ENCODE measurements at places on chromosomes 16 and 17. TPM values are rescaled to one million over a fixed set of nuclear protein-coding genes. Genes with fewer than 3 reads are reported as not detected.

The CNGB1 gene
- total RNA-seq: not detected

The TP53TG3 gene
- not detected for total RNA-seq

The TRPV3 gene
- total RNA-seq: 0.56 TPM

The NUPR1 gene
- not detected for total RNA-seq

The ELMO3 gene
- 2.3 TPM for total RNA-seq

The KRTAP1-5 gene
- total RNA-seq: not detected

The TP53TG3C gene
- not detected for total RNA-seq

The TUBB3 gene
- total RNA-seq: 0.88 TPM

The ABCC6 gene
- total RNA-seq: not detected

- no peaks in the 10 kb centered on the region for H3K27me3 ChIP-seq
- H3K4me1 ChIP-seq: no peaks in the 10 kb centered on the region
- H3K36me3 ChIP-seq: no peaks in the 10 kb centered on the region
- H3K27ac ChIP-seq: no peak overlapping the region
- DNase-seq: no peak
These were observed 18.4 kb downstream of the GLP2R start for GRCh38 chr17:9844153-9844552.

GRCh38 chr17:78318407-78318806 is 41.5 kb downstream of the SOCS3 start:
- H3K27ac ChIP-seq: no peak overlapping the region
- no peak overlapping the region for H3K4me3 ChIP-seq
- H3K4me1 ChIP-seq: peaks cover 53% of the 10 kb centered on the region
- H3K27me3 ChIP-seq: no peaks in the 10 kb centered on the region

DNA sequence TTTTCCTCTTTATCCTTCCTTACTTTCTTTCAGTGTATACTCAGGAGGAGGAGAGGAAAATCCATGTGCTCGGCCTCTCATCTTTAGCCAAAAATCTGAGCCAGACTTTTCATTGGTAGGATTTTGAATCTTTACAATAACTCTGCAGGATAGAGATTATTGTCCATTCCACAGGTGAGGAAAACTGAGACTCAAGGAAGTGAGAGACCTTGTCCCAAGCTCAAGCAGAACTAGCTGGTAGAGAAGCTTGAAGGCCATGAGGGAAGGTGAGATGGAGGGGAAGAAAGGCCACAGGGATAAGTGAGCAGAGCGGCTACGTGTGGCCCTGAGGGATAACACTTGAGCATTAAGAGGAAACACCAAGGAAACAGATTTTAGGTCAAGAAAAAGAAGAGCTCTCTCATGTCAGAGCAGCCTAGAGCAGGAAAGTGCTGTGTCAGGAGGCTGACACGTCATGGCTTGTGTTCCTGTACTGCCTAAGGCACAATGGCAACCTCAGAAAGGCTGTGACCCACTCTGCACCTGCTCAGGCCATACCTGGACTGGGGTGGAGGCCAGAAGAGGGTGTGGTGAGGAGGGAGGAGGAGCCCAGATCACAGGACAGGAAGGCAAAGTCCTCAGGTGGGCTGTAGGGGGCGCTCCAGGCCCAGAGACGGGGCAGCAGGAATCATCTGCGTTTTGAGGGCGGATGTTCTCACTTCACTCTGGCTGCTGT is 11.9 kb downstream of the MT4 start:
- no peaks in the 10 kb centered on the region for H3K27me3 ChIP-seq
- DNase-seq: peak; percentile 91
- H3K4me1 ChIP-seq: peaks cover 8% of the 10 kb centered on the region
- no peaks in the 10 kb centered on the region for H3K36me3 ChIP-seq
- no peak overlapping the region for H3K4me3 ChIP-seq
- no peak overlapping the region for H3K27ac ChIP-seq

- peaks cover 9% of the 10 kb centered on the region for H3K36me3 ChIP-seq
- H3K27me3 ChIP-seq: no peaks in the 10 kb centered on the region
- H3K4me1 ChIP-seq: peaks cover 42% of the 10 kb centered on the region
- no peak overlapping the region for H3K4me3 ChIP-seq
These were observed 6.7 kb downstream of the TSPOAP1 start for GRCh38 chr17:58321571-58322525.

DNA sequence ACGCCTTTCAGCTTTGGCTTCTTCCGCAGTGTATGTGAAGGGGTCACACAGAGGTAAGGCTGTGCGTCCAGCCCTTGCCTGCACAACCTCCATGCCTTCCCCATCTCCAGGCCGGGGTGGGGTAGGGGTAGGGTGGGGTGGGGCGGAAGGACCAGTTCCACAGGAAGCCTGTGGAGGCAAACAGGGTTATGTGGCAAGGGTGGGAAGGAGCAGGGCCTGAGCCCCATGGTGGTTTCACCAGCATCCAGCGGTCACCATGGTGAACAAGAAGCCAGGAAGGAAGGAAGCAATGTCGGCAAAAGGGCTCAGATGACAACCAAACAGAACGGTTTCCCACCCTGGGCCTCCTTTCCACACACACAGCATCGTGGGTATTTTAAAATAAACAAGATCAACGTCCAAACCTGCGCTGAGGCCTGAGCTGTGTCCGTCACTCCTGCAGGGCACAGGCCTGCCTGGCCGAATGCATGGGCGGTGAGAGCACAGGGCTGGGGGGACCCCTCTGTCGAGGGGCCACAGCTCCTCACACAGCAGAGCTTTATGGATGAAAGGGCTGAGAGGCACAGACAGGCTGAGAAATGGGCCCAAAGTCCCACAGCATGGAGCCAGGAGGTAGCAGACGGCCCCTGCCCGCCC is 80.5 kb downstream of the ZNF778 start:
- no peak overlapping the region for H3K27ac ChIP-seq
- no peak for DNase-seq
- H3K4me1 ChIP-seq: peaks cover 75% of the 10 kb centered on the region
- no peaks in the 10 kb centered on the region for H3K27me3 ChIP-seq

DNA sequence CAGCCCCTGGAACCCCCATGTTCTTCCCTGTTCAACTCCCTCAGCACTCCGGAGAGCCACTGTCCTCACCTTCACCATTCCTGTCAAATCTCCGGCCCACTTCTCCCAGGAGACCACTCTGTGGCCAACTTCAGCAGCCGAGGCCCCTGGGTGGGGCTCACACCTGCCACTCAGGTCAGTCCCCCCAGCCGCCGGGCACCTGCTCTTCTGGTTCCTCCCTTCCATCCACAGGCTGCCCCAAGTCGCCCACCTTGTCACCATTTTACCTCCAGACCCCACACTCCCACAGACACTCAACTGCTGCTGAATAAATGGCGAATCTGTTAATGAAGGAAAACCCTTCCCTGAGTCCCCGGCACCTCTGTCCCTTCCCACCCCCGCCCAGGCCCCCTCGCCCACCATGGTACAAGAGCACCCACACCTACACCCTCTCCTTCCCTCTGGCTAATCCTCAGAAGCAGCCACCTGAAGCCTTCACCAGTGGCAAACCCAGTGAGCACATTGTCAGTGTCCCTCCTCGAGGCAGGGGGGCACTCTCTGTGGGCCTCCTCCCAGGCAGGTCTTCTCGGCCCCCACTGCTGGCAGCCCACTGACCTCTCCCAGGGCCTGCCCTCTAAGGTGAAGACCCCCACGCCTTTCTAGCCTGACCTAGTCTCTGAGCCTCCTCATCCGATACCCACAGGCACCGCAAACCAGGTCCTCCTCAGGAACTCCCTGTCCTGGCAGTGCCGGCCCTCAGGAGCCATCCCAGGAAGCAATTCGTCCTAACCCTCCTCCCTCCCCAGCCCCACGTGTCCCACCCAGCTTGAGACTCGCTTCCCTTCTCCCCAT is 8.2 kb downstream of the CANT1 start:
- H3K27me3 ChIP-seq: no peaks in the 10 kb centered on the region
- no peak overlapping the region for H3K27ac ChIP-seq
- H3K4me3 ChIP-seq: no peak overlapping the region
- H3K36me3 ChIP-seq: peaks cover 51% of the 10 kb centered on the region
- H3K4me1 ChIP-seq: peaks cover 17% of the 10 kb centered on the region

DNA sequence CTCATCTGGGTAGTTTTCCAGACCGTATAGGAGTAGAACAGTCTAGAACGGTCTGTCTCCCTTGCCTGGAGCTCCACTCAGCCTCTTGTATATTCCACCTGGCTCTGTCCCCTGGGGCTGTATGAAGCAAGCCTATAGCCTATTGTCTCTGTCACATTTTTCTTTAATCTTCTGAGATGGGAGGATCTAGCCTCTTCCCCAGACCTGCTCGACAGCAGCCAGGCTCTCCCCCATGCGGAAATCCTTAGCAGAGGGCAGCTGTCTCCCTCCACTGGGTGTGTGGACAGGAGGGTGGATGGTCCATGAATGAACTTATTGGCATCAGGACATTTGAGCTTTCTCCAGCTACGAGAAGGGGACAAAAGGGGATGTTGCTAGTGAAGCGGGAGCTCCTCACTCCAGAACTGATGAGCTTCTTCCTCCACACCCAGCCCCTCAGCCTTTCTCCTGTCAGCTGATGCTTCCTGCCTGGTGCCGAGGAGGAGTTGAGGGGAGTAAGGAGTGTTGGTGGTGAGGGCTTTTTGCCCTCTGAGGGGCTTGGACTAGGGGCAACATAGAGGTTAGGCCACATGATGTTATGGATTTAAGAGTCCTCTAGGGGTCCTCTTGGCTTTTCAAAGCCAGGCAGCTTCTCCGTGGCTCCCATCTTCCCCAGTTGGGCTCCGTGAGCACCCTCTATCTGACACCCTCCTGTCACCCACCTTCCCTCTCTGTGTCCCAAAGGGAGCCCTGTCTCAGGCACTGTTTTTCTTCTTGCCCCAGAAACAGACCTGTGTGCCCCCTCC is 28.0 kb downstream of the ARHGAP23 start:
- H3K36me3 ChIP-seq: no peaks in the 10 kb centered on the region
- peaks cover 4% of the 10 kb centered on the region for H3K4me1 ChIP-seq
- peaks cover 42% of the 10 kb centered on the region for H3K27me3 ChIP-seq

DNA sequence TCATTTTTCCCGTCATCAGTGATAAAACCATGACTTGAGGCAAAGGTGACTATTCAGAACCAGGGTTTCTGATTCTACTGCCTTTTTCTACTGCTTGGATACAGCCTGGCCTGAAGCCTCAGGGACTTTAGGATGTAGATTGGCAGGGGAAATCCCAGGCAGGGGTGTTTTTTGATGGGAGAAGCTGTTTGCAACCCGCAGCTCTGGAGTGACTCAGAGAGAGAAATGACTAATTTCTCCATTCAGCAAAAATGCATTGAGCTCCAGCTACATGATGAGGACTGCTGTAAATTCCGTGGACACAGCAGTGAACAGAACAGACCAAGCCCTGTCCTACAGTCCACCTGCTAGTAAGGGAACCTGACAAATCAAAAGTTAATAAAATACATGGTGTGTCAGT is 560.6 kb downstream of the CDH13 start:
- H3K4me3 ChIP-seq: no peak overlapping the region
- H3K36me3 ChIP-seq: no peaks in the 10 kb centered on the region
- H3K4me1 ChIP-seq: no peaks in the 10 kb centered on the region

DNA sequence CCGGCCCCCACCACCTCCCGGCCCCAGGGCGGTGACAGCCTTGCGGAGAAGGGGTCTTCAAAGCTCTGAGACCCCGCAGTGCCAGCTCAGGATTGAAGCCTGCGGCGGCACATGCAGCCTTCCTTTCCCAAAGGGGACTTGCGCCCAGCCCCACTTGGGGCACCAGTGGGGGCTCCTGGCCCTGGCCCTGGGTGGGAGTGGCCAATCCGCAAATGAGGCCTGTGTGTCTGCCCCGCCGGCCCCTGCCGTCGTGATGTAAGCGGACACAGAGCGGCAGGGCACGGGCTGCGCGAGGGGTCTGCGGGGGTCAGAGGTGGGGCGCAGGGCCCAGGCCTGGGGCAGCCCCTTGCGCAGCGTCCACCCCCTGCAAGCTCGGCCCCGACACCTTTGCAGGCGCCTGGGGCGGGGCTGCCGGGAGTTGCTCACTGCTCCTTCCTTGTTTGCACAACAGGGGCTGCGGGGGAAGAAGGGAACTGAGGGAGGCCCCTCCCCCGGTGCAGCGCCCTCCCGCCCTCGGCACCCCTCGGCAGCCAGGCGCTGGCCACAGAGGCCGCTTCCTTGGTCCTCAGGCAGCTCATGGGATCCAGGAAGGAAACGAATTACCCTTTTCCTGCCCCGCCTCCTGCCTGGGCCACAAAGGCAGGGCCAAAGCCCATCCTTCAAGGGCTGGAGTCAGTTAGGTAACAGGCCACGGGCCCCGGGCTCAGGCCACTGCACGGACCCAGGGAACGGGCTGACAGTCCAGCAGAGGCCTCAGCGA is 2.9 kb downstream of the SLC16A3 start:
- no peaks in the 10 kb centered on the region for H3K27me3 ChIP-seq
- DNase-seq: no peak
- no peaks in the 10 kb centered on the region for H3K36me3 ChIP-seq
- H3K4me3 ChIP-seq: peak overlapping the region; percentile 43

DNA sequence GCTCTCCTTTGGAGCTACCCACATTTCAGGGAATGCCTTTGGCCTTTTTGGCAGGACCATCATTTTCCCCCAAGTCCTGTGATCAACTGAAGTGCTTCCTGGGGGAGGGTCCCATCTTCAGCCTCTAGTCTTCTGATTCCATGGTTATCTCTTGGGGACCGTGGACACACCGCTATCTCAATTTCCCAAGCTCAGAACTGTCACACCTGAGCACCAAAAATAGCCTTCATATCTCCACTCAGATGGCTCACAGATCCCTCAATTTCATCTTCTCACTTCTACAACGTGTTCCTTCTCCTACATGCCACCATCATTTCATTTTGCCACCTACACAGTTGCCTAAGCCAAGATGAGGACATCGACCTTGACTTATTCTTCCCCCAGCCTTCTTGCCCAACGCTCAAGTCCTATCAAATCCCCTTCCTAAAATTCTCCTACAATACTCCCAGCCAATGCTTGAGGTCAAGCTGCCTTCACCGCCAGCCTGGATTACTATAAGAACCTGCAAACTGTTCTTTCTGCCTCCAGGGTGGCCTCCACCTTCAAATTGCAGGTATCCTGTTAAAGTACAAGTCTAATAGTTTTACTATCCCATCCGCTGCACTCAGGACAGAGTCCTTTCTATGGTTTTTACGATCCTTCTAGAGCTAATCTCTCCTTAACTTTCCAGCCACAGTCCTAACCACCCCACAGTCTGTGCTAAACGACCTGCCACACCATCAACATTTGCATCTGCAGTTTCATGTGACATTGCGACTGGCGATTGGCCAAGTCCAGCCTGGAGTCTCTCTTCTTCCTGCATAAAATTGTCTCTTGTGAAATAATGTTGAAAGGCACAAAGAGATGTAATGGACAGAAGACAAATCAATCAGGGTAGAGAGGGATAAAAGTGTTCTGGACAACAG is 6.2 kb downstream of the ATP6V0D1 start:
- no peaks in the 10 kb centered on the region for H3K27me3 ChIP-seq
- no peak overlapping the region for H3K27ac ChIP-seq
- peaks cover 7% of the 10 kb centered on the region for H3K36me3 ChIP-seq
- H3K4me1 ChIP-seq: peaks cover 33% of the 10 kb centered on the region
- no peak for DNase-seq

DNA sequence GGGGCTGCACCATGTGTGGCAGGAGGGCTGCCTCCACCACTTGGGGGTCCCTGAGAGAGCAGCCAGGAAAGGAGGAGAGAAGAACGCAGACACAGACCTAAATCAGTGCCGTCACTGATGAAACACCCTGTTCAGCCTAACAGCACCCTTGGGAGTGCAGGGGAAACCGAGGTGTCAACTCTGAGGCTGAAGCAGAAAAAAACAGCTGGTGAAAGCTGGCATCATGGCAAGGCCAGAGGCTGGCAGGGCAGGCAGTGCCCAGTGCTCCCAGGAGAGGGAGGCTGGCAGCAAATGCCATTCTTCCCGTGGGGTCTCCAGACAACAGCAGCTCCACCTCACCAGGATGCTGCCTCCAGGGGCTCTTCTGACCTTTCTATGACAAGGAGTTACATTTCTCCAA is 23.1 kb downstream of the SPHK1 start:
- H3K27ac ChIP-seq: no peak overlapping the region
- H3K36me3 ChIP-seq: peaks cover 39% of the 10 kb centered on the region
- no peak overlapping the region for H3K4me3 ChIP-seq
- no peaks in the 10 kb centered on the region for H3K27me3 ChIP-seq
- DNase-seq: no peak

- H3K27me3 ChIP-seq: no peaks in the 10 kb centered on the region
- DNase-seq: no peak
- H3K27ac ChIP-seq: peak within 1 kb of the TSS; percentile 99
- peaks cover 36% of the 10 kb centered on the region for H3K4me1 ChIP-seq
- peaks cover 23% of the 10 kb centered on the region for H3K36me3 ChIP-seq
These were observed at the start of gene CTDNEP1 for GRCh38 chr17:7251661-7252175. Gene CTDNEP1 (minus strand): TSS chr17:7251734. CDS start chr17:7251296, 438 bp downstream.
